ENCODE measurements at places on chromosomes 13 and 19. TPM values are rescaled to one million over a fixed set of nuclear protein-coding genes. Genes with fewer than 3 reads are reported as not detected.
A peak's percentile ranks its signal among the peaks of the same experiment; 100 is the strongest.

Gene ZNF492
- not detected for total RNA-seq

Gene ZNF418
- total RNA-seq: 0.69 TPM

Gene SHD
- not detected for total RNA-seq

- H3K27me3 ChIP-seq: no peaks in the 10 kb centered on the region
- peak overlapping the region; percentile 71 for H3K27ac ChIP-seq
- H3K36me3 ChIP-seq: peaks cover 7% of the 10 kb centered on the region
- DNase-seq: no peak
These were observed 518 bp downstream of the TFDP1 start for GRCh38 chr13:113584870-113585671.

DNA sequence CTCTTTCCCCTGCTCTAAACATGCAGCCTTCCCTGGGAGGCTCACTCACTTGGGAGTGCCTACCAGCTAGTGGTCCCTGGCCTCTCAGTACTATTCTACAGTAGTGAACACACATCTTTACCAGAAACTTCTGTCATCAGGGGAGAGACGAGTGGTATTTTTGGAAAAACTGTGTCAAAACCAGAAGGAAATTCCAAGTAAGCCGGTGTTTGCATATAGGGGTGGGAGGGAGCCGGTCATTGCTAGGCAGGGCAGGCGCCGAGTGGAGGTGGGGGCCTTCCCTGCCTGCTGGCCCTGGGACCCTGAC is 7.0 kb downstream of the RPS9 start:
- peaks cover 21% of the 10 kb centered on the region for H3K36me3 ChIP-seq
- peak overlapping the region; percentile 24 for H3K4me3 ChIP-seq
- H3K4me1 ChIP-seq: peaks cover 66% of the 10 kb centered on the region
- no peak for DNase-seq
- peak overlapping the region; percentile 35 for H3K27ac ChIP-seq

DNA sequence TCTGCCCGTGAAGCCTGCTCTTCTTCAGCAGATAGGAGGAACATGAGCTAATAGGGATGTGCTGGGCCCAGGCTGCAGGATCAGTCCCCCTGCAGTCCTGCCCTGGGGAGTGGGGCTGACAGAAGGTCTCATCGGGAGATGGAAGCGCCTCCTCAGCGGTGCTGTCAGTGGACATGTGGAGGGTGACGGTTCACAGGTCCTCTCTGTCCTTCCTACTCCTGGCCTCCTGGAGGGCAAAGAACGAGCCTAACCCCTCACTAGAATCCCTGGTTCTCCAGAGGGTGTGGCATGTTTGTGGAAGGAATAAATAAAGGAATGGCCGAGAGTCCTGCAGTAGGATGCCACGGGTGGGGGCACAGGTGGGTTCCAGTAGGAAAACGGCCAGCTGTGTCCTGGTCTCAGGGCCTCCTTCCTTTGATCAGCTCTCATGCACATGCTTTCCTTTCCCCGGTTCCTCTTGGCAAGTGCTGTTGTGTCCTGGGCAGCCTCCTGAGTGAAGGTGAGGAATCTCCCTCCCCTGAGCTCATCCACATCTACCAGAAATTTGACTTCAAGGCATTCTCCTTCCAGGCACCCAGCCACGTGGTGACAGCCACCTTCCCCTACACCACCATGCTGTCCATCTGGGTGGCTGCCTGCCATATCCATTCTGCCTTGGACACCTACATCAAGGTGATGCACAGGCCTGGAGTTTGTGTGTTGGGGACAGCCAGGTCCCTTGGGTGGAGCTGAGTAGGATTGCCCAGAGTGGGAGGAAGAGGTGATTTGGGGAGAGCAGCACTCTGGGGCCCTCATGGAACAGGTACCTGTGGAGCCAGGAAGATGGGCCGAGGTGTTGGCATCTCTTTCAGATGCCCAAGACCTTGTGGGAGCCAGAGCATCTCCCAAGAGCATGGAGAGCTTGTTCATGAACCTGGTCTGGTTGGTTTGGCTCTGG is 28.6 kb upstream of the ZNF492 start:
- no peaks in the 10 kb centered on the region for H3K4me1 ChIP-seq
- H3K4me3 ChIP-seq: no peak overlapping the region
- no peak for DNase-seq
- H3K36me3 ChIP-seq: no peaks in the 10 kb centered on the region
- no peaks in the 10 kb centered on the region for H3K27me3 ChIP-seq
- no peak overlapping the region for H3K27ac ChIP-seq

DNA sequence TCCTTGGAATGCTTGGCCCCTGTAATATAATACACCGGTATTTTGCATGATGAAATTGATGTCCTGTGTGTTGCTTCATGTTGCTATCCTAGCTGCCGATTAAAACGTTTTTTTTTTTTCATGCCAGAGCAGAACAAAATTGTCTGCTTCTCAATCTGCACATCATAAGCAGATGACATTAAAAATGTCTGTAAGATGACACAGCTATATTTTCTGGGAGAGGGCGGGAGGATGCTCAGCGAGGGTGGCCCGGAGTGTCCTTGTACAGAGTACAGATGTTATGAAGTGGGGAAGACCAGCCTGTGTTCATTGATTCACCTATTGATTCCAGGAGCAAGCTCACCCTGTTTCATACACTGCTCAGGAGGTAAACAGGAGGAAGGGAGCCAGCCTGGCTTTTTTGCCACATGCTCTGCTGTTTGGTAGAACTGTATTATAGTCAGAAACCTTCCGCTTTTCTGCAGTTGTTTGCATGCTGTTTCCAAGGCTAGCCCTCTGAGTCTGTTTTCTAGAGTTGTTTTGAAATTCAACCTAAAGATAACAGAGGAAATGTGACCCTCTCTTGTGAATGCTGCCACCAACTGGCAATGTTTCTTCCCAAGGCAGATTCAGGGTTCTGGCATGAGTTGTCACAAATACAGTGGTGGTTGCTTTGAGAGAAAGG is 4.7 kb upstream of the IRS2 start:
- H3K27ac ChIP-seq: no peak overlapping the region
- H3K36me3 ChIP-seq: no peaks in the 10 kb centered on the region
- H3K27me3 ChIP-seq: peaks cover 3% of the 10 kb centered on the region
- DNase-seq: no peak
- H3K4me1 ChIP-seq: no peaks in the 10 kb centered on the region

GRCh38 chr13:97896446-97896845 is 57.0 kb upstream of the IPO5 start:
- no peak for DNase-seq
- no peak overlapping the region for H3K4me3 ChIP-seq
- no peak overlapping the region for H3K27ac ChIP-seq
- H3K36me3 ChIP-seq: no peaks in the 10 kb centered on the region

GRCh38 chr13:31191748-31192147 is 8.0 kb upstream of the B3GLCT start:
- no peak overlapping the region for H3K27ac ChIP-seq
- no peaks in the 10 kb centered on the region for H3K4me1 ChIP-seq
- no peak overlapping the region for H3K4me3 ChIP-seq
- no peak for DNase-seq
- H3K36me3 ChIP-seq: no peaks in the 10 kb centered on the region
- no peaks in the 10 kb centered on the region for H3K27me3 ChIP-seq

DNA sequence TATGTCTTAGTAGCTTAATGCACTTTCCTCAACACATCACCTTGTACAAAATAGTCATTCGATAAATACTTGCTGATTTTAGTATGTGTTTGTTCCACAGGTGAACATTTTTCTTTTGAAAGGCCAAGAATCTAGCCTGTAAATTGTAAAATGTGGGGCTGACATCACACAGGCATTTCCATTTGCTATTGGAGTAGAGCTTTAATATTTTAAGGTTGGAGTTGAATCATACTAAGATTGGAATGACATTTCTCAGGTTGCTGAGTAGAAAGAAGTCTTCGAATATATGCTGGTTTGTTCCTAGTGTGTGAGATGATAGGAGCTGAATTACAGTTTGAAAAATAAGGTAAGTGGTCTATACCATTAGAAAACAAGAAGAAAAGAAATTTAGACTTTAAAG is 112.3 kb upstream of the FRY start:
- no peak overlapping the region for H3K27ac ChIP-seq
- peaks cover 9% of the 10 kb centered on the region for H3K4me1 ChIP-seq
- H3K4me3 ChIP-seq: no peak overlapping the region
- no peaks in the 10 kb centered on the region for H3K36me3 ChIP-seq
- DNase-seq: no peak

DNA sequence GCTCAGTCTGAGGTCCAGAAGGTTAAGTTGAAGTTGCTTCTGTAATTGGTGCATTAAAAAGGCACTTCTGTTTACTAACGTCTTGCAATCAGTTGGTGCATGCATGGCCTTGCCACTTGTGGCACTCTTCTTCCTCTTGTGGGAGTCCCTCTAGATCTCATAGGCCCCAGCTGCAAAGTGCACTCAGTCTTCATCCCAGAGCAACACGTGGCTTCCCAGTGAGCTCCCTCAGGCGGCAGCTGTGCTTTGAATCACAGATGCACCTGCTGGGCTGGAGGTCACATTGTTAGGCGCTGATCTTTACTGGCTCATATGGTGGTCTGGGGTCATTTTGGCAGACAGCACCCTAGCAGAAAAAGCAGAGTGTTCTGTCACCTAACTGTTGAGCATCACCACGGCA is 215.7 kb downstream of the ZNF536 start:
- no peak overlapping the region for H3K4me3 ChIP-seq
- no peaks in the 10 kb centered on the region for H3K27me3 ChIP-seq
- no peaks in the 10 kb centered on the region for H3K36me3 ChIP-seq
- H3K4me1 ChIP-seq: no peaks in the 10 kb centered on the region
- no peak for DNase-seq

GRCh38 chr19:15684828-15685227 is 11.9 kb downstream of the CYP4F12 start:
- DNase-seq: no peak
- no peaks in the 10 kb centered on the region for H3K4me1 ChIP-seq
- H3K27ac ChIP-seq: no peak overlapping the region
- H3K36me3 ChIP-seq: no peaks in the 10 kb centered on the region
- H3K4me3 ChIP-seq: no peak overlapping the region

DNA sequence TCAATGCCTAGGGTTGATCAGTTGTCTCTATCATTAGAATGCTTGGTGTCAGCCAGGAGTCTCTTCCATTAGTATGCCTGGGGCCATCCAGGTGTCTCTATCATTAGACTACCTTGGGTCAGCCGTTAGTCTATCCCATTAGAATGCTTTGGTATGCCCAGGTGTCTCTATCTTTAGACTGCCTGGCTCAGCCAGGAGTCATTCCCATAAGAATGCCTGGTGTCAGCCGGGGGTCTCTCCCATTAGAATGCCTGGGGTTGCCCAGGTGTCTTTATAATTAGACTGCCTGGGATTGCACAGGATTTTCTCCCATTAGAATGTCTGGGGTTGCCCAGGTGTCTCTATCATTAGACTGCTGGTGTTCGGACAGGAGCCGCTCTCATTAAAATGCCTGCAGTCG is 1442.9 kb downstream of the UQCRFS1 start:
- no peak for DNase-seq
- no peak overlapping the region for H3K27ac ChIP-seq
- no peaks in the 10 kb centered on the region for H3K36me3 ChIP-seq
- no peaks in the 10 kb centered on the region for H3K27me3 ChIP-seq
- no peaks in the 10 kb centered on the region for H3K4me1 ChIP-seq
